ENCODE measurements at places on chromosomes 3 and 15. TPM values are rescaled to one million over a fixed set of nuclear protein-coding genes. Genes with fewer than 3 reads are reported as not detected.

DNA sequence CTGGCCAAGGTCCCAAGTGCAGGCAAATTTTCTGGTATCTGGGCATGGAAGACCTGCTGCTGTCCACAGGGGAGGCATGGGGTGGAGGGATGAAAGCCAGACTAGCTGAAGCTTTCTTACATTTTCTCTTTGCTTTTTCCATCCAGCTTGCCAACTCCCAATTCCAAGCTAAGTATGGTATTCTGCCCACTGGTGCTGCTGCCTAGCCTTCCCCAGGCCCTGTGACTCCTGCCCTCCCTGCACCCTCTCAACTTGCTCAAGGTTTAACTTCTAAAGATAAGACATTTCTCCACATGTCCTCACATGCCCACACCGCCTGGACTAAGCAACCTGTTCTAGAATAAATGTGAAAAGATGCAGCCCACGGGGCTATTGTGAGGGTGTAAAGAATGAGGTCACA, 59.5 kb upstream of the HACD2 start:
- no peak for DNase-seq

The ARGFX gene
- total RNA-seq = not detected

GRCh38 chr3:47398228-47398627, 17.4 kb downstream of the PTPN23 start:
- no peak for DNase-seq

The DAZL gene
- not detected for total RNA-seq

The NXPE3 gene
- total RNA-seq = 12.4 TPM

DNA sequence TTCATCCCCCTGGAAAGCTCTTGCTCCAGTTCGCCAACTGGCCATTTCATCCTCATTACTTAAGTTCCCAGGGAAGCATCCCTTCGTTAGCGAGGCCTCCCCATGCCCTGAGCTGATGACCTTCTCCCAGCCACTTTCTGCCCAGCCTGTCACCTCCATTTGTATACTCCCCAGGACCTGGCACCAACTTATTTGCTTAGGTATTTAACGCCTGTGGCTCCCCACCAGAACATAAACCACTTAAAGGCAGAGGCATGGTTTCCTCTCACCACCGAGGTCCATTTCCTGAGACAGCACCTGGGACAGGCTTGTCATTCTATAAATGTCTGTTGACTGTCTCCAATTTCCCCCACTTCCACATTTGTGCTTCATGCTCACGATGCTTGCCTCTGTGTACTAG, 189.0 kb downstream of the ZNF621 start:
- DNase-seq = peak; percentile 30

The PLCL2 gene
- 21.5 TPM for total RNA-seq

DNA sequence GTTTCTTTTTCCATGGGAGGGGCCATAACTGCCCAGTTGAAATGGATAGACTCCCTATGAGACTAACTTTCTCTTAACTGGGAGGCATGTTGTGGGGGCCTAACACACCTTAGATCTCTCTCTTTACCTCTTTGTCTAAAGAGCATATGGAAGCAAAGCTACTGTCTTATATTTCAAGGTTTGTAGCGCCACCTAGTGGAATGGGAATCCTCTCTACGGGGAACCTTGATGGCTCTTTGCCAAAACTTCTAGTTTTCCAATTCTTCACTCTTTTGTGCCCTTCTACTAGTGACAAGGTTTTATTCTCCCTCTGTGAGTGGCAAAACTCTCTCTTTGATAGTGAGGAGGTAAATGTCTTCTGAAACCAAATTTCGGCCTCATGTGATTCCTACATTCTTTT, 1030.4 kb upstream of the CADM2 start:
- DNase-seq = no peak

DNA sequence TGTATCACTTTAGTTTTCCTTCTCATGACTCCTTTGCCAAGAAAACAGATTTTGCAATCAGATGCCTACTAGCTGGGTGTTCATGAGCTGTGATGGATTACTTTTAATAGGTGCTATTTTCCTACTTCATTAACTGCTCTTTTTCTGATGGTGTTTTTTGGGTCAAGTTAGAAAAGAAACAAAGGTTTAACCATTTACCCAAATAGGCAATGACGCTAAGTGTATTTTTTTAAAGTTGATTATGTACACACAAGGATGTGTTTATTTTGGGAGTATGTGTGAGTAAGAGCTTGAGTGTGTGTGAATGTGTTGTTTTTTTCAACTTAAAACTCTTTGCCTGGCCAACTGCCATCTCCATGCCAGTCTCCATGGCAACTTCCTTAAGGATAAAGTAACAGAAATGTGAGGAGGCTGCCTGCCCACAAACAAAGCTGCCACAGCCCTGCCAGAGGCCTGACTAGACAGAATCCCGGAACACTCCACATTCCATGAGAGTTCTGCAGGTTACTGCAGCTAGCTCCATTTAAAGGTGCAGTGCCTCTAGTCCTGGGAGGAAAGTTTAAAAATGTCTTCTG, 215.6 kb upstream of the RBMS3 start:
- no peak for DNase-seq

DNA sequence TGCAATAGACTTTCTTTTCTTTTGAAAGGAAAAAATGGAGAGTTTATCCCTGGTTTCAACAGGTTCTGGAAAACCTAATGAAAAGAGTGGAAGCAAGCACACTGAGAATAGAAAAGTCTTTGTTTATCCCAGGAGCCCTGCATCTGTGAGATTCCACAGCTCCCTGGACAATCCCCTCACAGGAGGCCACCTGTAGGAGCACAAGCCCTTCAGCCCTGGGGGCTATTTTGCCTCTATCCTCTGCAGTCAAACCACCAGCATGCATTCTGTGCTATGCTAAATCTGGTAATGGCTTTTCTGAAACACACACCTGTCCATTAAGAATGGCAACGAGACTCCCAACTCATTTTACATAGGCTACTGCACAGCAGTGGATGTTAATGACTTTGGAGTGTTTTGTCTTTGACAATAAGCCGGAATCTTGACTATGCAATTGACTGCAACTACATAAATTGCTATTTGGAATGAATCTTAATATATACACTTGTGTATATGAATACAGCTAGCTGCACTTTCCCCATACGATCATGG, 369.4 kb downstream of the NR2F2 start:
- no peak for DNase-seq

Data from hematopoietic multipotent progenitor cell (in vitro differentiated cells).